ENCODE measurements at places on chromosomes 6 and 20.
A peak's percentile ranks its signal among the peaks of the same experiment; 100 is the strongest.

DNA sequence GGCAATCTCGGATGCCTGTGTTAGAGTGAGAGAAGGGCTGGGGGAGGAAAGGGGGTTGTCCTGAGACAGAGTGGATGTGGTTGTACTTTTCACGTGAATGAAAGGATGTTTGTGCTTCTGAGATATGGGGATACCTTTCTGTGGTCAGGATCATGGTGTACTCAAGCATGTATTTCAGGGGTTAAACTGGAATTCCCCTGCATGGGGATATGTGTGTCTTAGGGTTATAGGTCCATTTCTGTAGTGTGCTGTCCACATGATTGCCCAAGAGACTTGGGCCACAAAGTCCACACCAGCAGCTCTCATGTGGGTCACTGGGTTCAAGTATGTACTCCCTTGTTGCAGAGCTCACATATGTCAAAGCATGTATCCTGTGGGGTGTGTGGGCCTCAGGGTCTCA lies 10.5 kb downstream of the SYNGAP1 start:
- no peak for DNase-seq

DNA sequence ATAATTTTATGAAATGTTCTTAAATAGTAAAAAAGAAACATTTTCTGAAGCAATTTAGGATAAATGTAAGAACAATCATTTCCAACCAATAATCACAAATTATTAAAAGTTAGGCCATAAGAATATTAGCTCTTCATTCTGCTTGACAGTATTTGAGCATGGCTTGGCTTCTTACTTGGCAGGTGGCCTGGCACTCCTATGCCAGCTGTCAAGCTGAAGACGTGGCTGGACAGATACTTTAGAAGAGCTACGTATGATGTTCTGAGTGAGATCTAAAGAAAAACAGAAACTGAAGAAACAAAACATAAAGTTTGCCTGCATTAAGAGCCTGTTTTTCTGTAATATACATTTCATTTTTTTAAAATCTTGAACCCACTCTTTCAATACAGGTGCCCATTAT lies 438.9 kb downstream of the GRIK2 start:
- no peak for DNase-seq

DNA sequence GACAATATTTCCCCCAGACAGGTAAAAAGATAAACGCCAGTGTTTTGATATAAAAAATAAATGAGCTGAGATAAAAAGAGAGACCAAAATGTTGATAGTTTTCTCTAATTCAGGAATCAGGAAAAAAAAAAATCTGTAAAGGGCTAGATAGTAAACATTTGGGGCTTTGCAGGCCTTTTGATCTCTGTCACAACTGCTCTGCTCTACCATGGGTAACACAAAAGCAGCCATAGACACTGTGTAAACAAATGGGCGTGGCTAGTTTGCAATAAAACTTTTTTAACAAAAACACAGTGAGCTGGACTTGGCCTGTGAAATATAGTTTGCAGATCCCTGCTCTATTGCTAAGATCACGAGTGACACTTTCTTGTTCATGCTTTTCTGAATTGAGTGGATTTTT lies 219.1 kb upstream of the STXBP5 start:
- DNase-seq, result no peak

GRCh38 chr20:32572271-32572968 lies 12.7 kb downstream of the NOL4L start:
- DNase-seq, result no peak

GRCh38 chr20:50982363-50982762 lies 23.7 kb downstream of the MOCS3 start:
- no peak for DNase-seq

DNA sequence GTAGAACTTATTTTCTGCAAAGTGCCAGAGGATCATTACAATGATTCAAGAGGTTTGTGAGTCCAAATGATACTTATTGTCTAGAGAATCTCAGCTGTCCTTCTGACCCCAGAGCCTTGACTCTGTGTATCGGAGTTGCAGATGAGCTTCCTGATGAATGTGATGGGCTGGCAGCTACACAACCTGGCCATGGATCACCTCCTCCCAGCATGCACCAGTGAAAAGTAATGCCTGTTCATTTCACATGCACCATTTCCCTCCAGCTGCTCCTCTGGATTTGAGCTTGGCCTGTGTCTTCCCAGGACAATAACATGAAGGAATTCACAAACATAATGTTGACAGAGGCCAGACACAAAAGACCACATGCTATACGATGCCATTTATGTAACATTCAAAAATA lies 30.0 kb downstream of the SNHG17 start:
- DNase-seq, result no peak

DNA sequence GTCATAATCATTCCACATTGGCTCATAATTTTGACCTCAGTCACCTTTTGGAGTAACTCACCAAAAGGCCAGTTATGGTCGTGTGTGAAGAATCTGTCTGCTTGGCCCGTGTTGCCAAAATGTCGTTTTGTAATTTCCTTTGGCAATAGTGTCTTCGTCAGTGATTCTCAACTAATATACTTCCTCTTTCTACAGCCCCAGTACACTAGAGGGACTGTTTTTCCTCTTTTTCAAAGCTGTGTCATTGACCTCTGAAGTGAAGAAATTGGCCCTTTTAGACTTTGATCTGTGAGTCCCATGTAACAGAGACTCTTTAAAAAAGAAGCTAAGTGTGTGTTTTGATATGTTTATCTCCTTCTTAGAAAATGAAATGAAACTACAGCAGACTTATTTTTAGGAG lies 5.2 kb downstream of the FOXO3 start:
- peak; percentile 84 for DNase-seq

DNA sequence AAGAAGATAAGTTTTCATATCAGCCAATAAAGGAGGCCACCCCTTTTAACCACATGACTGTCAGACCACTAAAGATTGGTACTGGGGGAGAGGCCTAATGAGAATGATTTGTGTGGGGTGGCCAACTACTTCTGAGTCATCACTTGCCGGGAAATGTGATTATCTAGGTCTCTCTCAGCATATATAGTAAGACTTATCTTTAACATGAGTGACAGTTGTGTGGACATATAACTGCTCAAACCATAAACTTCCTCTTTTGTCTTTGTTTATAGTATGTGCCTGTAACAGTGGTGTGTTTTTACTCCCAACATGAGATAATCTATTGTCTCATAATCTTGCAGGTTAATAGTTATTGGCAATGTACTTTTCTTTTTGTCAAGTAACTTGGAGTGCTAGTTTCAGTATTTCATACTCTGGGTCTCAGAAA lies 312.4 kb downstream of the CDKAL1 start:
- no peak for DNase-seq

DNA sequence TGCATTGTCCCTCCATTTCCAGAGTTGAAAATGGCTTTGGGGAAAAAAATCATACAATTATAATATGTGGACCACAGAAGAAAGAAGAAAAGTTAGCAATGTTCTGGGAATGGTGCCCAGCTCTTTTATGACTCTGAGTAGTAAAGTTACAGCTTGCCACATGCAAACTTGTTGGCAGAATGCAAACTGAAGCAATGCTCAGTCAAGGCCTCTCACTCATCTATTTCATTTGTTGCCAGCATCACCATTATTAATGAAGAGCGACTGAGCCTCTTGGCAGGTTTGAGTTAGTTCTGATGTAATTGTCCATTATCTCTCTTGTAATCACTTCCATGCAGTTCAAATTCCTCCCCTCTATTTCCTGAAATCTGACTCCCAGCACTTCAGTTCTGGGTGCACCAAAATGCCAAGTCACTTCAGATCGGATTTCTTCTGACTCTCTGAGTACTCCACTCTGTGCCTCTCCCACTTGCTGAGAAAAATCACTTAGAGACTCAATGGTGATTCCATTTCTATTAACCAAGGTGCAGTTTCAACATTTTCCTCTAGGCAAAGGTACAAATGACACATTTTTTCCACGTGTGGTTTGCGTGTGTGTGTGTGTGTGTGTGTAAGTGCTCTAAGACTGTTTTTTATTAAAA lies 154.4 kb upstream of the STMND1 start:
- peak; percentile 7 for DNase-seq

GRCh38 chr20:50149481-50150254 lies 3.9 kb downstream of the PEDS1 start:
- no peak for DNase-seq

GRCh38 chr6:3825331-3825831 lies 23.8 kb upstream of the FAM50B start:
- no peak for DNase-seq

- DNase-seq, result no peak
These were observed 49.6 kb downstream of the NINL start for GRCh38 chr20:25535762-25536161.

GRCh38 chr6:163263196-163263595 lies 151.3 kb upstream of the QKI start:
- DNase-seq, result peak; percentile 87

DNA sequence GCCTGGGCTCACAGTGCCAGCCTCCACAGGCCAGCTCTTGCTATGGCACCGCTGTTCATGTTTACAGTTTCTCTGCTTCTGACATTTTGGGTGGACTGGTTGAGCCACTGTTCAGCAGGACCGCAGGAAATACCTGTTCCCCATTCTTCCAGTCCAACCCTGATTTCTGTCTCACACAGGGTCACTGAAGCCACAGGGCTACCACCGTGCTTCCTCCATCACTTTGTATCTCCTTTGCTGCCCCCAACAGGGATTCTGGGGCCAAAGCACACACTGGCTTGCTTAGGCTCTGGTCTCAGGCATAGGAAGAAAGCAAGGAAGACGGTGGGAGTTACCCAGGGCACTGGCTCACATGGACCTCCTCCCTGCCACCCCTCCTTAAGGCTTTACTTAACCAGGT lies 164.5 kb downstream of the UNC5CL start:
- DNase-seq, result peak; percentile 23

- DNase-seq, result peak; percentile 13
These were observed 561.8 kb upstream of the RNF217 start for GRCh38 chr6:124400261-124400999.

DNA sequence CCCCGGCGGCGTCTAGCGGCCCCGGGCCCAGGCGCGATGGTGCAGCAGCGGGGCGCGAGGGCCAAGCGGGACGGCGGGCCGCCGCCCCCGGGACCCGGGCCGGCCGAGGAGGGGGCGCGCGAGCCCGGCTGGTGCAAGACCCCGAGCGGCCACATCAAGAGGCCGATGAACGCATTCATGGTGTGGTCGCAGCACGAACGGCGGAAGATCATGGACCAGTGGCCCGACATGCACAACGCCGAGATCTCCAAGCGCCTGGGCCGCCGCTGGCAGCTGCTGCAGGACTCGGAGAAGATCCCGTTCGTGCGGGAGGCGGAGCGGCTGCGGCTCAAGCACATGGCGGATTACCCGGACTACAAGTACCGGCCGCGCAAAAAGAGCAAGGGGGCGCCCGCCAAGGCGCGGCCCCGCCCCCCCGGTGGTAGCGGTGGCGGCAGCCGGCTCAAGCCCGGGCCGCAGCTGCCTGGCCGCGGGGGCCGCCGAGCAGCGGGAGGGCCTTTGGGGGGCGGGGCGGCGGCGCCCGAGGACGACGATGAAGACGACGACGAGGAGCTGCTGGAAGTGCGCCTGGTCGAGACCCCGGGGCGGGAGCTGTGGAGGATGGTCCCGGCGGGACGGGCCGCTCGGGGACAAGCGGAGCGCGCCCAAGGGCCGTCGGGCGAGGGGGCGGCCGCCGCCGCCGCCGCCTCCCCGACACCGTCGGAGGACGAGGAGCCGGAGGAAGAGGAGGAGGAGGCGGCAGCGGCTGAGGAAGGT lies 715 bp downstream of the SOX12 start:
- DNase-seq, result peak; percentile 40

DNA sequence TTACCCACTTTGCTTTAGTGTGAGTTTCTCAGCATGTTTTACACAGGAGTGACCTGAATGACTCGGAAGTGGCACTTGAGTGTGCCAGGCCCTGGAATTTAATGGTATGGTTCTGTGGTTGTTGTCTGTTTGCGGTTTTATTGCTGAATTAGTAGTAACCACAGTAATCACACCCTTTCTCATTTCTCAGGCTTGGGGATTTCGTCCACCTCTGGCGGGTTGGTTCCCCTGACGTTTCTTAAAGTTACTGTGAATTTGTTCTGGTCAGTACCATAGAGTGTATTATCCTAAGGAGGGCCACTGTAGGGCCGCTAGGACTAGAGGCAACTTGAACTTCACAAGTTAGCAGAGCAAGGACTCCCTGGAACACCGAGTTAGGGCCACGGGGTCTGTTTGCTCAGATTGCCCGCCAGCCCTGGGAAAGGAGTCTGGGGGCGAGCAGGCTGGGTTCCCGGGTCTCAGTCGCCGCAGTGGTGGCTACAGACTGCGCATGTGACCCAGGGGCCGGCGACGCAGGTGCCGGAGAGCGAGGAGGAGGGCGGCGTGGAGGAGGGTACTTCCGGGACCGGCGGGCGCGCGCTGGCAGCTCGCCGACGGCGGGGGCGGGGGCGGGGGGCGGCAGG lies 546 bp upstream of the KLHL32 start:
- DNase-seq, result peak; percentile 74

GRCh38 chr6:29702519-29703103 lies 20.6 kb upstream of the HLA-F start:
- no peak for DNase-seq

GRCh38 chr6:167745670-167746389 lies 80.9 kb upstream of the AFDN start:
- DNase-seq, result no peak

- DNase-seq, result peak; percentile 36
These were observed 155.7 kb upstream of the PRSS16 start for GRCh38 chr6:27091661-27092315.

GRCh38 chr6:31267651-31268368 lies 4.1 kb downstream of the HLA-C start:
- no peak for DNase-seq

GRCh38 chr20:53146201-53146891 lies 174.2 kb downstream of the TSHZ2 start:
- no peak for DNase-seq

DNA sequence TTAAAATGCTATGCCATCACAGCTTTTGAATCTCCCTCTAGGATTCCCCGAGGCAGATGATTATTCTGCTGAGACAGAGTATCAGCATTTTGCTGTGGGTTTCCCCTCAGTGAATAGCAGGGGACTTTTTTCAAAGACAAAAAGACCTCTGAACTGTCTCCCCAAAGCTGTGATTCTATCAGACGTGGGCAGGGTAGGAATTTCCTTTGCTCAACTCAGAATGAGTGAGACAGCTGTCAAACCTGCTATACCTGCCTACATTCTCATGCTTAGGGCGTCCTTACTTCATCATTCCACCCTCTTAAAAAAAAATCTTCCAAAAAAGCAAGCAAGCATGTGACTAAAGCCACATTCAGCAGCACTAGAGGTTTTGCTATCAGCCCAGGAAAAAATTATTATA lies 147.6 kb upstream of the FAM83B start:
- DNase-seq, result no peak

GRCh38 chr6:140345935-140346334 lies 971.5 kb upstream of the CITED2 start:
- no peak for DNase-seq

Data from pons (tissue), 1 donor.